ENCODE measurements at places on chromosomes 5 and 9.

- no peak overlapping the region for H3K27ac ChIP-seq
- no peak for DNase-seq
- H3K4me1 ChIP-seq, result no peaks in the 10 kb centered on the region
- peaks cover 11% of the 10 kb centered on the region for H3K27me3 ChIP-seq
Observed at GRCh38 chr9:35341585-35341984, 148.3 kb upstream of the RUSC2 start.

GRCh38 chr5:175837171-175837699 lies 34.1 kb upstream of the CPLX2 start:
- no peak for DNase-seq
- no peak overlapping the region for H3K27ac ChIP-seq
- H3K4me1 ChIP-seq, result no peaks in the 10 kb centered on the region
- H3K4me3 ChIP-seq, result no peak overlapping the region
- H3K27me3 ChIP-seq, result peaks cover 3% of the 10 kb centered on the region

GRCh38 chr9:97737429-97737828 lies 40.3 kb upstream of the XPA start:
- peaks cover 6% of the 10 kb centered on the region for H3K4me1 ChIP-seq
- no peaks in the 10 kb centered on the region for H3K36me3 ChIP-seq
- no peak overlapping the region for H3K4me3 ChIP-seq
- DNase-seq, result no peak

GRCh38 chr5:132661231-132662003 lies 3.4 kb downstream of the IL13 start:
- no peak overlapping the region for H3K4me3 ChIP-seq
- no peak overlapping the region for H3K27ac ChIP-seq
- no peaks in the 10 kb centered on the region for H3K36me3 ChIP-seq
- no peaks in the 10 kb centered on the region for H3K27me3 ChIP-seq
- no peak for DNase-seq

DNA sequence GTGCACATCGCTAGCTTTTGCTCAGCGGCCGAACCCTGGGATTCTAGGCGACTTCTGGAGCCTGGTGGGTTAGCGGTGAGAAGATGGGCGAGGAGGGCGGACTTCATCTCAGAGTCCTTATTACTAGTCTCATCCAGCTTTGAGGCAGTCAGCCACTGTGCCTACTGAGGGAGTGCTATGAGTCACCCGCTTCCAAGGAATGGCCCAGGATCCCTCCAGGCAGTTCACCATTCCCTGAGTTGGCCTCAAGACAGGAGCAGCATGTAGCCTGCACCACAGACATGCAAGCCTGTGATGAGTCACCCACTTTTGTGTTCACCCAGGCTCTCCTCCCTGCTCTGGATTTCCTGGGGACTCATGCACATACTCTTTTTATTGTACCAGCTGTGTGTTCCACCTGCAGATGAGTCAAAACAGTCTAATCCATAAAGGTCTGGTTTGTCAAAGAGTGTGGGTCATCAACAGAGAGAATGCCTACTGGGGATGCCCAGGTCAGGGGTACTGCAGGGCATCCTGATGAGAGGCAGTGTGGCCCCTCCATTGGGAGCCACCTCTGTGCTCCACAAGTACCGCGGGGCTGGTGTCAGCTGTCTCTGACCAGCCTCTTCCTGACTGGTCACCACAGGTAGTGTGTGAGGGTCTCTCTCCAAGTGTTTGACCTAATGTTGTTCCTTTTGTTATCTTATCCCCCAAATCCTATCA lies 20.2 kb downstream of the SLC22A5 start:
- H3K27me3 ChIP-seq, result no peaks in the 10 kb centered on the region
- no peak for DNase-seq
- H3K27ac ChIP-seq, result no peak overlapping the region
- peaks cover 83% of the 10 kb centered on the region for H3K4me1 ChIP-seq
- peaks cover 7% of the 10 kb centered on the region for H3K36me3 ChIP-seq
- no peak overlapping the region for H3K4me3 ChIP-seq

- H3K4me1 ChIP-seq, result no peaks in the 10 kb centered on the region
Observed at GRCh38 chr5:114437936-114438335, 76.1 kb downstream of the KCNN2 start.

DNA sequence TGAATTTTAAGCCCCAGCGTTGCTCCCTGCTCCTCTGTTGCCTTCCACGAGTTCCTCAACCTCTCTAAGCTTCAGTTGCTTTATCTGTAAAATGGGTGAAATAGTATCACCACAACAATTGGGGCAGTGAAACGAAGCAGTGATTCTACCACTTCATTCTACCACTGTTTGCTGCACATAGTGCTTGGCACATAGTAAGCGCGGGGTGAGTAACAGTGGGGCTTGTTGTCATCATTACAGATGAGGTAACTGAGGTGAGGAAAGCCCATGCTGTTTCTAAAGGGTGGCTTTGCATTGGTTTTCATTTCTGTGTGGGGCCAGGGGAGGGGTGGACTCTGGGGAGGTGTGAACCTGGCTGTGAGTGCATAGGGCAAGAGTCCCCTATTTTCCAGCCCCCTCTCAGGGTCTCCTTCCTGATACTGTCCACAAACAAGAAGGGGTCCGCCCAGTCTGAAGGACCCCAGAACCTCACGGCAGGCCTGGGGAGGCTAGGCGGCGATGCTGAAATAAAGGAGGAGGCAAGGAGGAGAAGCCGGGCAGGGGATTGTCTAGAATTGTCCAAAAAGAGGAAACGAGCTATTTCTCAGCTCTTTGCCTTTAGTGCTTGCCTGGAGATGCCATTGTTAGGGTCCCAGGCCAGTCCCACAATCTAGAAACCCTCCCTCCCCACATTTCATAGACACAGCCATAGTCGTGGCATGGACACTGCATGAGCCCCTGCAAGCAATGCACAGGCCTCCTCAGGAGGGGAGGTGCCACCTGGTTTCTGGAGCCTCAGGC lies 65.6 kb downstream of the IL6ST start:
- no peaks in the 10 kb centered on the region for H3K36me3 ChIP-seq
- no peak overlapping the region for H3K4me3 ChIP-seq
- no peaks in the 10 kb centered on the region for H3K27me3 ChIP-seq
- no peak overlapping the region for H3K27ac ChIP-seq
- DNase-seq, result no peak
- no peaks in the 10 kb centered on the region for H3K4me1 ChIP-seq

GRCh38 chr9:113599646-113600022 lies 136.1 kb downstream of the RGS3 start:
- no peak overlapping the region for H3K4me3 ChIP-seq
- DNase-seq, result no peak
- no peak overlapping the region for H3K27ac ChIP-seq
- H3K27me3 ChIP-seq, result no peaks in the 10 kb centered on the region

All from activated CD8-positive, alpha-beta T cell treated with anti-CD3 and anti-CD28 coated beads, Interleukin-2, amount 10 ng/mL, durations not matched to agents 7 days and 5 days (primary cell).